HL-60 (cell line): ENCODE measurements at places on chromosomes 13 and 19.

DNA sequence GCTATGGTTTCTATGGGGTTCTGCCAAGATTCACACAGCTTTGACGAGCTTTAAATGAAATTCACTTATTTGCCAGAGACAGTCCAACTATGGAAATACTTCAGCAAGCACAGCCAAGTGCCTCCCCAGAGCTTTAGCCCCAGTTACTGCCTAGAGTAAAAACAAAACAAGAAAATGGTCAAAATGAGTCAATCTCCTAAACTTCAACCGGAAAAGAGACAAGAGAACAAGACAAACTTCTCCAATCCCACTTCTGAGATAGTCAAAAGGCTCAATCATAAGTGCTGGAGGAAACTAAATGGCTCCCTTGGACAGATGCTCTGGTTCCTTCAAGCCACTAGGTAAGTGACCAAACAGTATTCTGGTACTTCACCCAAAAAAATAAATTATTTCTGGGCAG, 65.8 kb downstream of the KATNAL1 start:
- DNase-seq: no peak

- no peak for DNase-seq
These were observed 27.0 kb downstream of the OXGR1 start for GRCh38 chr13:96967248-96967745.

- DNase-seq: no peak
These were observed 265.8 kb downstream of the OXGR1 start for GRCh38 chr13:96728463-96728862.

- DNase-seq: no peak
These were observed 22.5 kb downstream of the ZIC5 start for GRCh38 chr13:99948907-99949678.

DNA sequence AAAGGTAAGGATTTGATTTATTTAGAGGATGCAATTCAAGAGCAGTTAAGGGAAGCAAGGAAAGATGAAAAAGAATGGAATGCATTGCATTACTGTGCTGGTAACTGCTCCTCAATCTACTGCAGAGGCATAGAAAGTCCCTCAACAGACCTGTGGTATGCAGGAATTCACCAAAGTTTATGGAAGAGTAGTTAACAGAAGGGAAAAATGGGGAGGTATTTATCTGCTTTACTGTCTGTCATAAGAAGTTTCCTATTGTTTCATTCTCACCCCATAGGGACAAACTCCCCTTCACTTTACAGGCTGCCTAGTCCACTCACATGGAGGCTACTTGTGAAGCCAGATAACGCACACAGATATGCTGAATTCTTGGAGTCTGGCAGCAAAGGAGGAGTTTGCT, 354.9 kb upstream of the SPRY2 start:
- no peak for DNase-seq

GRCh38 chr19:49802836-49803528, 10.1 kb downstream of the FUZ start:
- DNase-seq: no peak
